Body of pancreas (tissue), 4 donors: ENCODE measurements at places on chromosomes 2 and 18. TPM values are rescaled to one million over a fixed set of nuclear protein-coding genes. Genes with fewer than 3 reads are reported as not detected.

DNA sequence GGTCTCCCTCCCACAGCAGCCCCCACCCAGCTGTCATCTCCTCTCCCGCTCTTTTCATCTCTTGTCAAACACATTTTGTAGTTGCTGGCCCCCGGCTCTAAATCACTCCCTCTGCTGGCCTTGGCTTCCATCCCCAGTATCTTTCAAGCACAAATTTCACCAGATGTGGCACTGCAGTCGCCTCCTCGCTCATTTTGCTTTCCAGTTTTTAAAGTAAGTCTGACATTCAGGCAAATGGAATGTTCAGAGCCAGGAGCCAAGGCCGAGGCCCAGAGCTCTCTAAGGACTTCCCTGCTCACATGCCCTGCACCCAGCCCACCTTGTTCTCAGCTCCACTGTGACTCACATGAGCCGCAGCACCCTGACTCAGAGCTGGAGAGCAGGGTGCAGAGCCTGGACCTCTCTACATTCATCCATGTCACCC, 158.4 kb downstream of the GALNT14 start:
- no peak for DNase-seq

DNA sequence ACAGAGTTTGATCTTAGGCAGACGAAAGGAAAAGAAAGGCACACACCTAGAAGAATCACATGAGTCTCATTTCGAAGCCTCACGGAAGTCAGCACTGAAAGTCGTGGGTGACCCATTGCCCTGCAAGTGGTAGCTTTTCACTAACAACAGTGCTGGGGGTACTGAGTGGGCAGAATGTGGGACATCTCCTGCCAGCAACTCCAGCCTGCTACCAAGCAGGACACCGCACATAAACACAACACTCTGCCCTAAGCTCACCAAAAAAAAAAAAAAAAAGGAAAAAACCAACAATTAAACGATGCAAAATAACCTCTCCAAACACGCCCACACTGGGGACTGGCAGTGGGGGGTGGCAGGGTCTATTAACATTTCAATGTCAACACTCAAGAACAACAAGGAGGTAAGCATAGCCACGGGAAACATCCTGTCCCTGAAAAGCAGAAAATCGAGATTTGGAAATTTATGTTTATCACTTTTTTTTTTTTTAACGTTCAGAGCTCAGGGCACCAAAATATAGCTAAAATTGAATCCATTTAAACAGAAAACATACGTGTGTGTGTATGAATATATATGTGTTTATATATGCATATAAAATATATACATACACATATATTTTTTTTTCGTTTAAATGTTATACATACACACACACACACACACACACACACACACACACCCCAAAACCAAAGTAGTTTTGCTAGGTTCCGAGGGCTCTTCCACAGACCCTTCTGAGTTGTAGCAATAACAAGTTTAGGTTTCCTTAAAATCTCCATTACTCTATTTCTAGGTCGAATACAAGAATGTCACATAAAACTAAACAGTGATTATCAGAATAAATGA, 2.2 kb downstream of the INO80D start:
- DNase-seq, result peak; percentile 16

DNA sequence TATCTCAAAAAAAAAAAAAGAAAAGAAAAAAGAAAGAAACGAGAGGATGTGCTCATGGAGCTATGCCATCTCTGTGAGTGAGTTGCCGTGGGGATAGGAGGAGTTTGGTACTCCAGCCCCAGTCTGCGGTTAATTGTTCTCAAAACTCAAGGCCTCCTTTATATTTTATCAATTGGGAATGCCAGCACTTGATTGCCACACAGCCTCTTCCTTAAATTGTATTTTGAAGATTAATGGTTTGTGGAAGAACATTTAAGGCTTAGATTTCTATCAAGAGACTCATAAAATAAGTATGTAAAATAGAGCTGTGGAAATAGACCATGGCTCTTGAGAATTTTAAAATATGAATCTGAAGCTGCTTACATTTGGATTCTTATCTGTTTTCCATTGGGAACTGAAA, 29.8 kb downstream of the KCNE4 start:
- DNase-seq, result no peak

DNA sequence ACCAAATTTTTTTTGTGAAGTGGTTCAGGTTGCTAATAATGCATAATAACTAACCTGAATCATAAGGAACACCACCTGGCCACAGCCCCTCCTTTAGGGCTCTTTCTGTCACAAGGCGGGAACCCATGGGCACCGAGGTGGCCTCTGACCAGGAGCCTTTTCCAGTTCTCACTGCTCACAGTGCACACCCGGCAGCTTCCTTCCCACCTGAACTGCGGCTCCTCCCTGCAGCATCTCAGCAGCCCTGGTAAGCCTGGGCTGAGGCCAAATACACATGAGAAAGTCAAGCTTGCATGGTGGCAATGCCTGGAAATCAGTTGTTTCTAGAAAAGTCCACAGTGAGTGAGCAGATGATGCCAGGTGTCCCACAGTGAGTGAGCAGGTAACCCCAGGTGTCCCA, 77.6 kb upstream of the SNTG2 start:
- DNase-seq, result no peak

- DNase-seq, result no peak
Observed at GRCh38 chr2:132757676-132758075, 87.7 kb upstream of the LYPD1 start.

GRCh38 chr2:109238580-109238979, 109.6 kb downstream of the SH3RF3 start:
- DNase-seq, result peak; percentile 30

GRCh38 chr2:172220121-172220520, 117.4 kb upstream of the DLX2 start:
- no peak for DNase-seq

DNA sequence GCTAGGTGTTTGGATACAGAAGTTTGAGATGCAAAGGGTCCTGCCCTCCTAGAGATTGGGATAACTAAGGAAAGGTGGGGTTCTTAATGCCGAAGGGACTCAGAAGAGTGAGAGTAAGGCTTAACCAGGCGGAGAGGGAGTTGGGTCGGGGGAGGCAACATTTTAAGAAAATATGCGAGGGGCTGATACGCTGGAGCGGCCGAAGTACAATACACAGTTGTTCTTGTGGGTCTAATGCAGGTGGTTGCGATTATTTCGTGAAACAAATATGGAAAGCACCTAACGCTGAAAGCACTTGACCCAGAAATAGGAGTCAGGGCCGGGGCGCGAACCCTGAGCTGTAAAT, 344 bp upstream of the MRPL33 start:
- DNase-seq, result no peak

GRCh38 chr2:6352247-6352646, 513.5 kb downstream of the CMPK2 start:
- DNase-seq, result no peak

- DNase-seq, result no peak
Observed at GRCh38 chr2:207437136-207437523, 92.6 kb upstream of the CREB1 start.

DNA sequence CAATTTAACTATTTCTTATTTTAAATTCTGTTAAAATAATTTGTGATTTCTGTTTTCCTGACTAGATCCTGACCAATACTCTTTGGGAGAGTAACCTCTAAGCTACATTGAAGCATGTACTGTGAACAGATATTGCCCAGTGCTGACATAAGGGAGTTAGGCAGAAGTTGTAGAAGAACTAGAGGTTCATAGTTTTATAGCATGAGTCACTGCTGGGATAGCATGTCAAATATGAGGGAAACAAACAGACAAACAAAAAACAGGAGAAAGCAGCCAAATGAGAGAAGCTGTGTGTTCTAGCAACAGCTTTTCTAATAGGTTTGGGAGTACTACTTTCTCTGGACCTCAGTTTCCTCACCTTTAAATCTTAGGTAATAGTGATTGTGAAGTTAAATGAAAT, 72.4 kb downstream of the CERS6 start:
- no peak for DNase-seq

DNA sequence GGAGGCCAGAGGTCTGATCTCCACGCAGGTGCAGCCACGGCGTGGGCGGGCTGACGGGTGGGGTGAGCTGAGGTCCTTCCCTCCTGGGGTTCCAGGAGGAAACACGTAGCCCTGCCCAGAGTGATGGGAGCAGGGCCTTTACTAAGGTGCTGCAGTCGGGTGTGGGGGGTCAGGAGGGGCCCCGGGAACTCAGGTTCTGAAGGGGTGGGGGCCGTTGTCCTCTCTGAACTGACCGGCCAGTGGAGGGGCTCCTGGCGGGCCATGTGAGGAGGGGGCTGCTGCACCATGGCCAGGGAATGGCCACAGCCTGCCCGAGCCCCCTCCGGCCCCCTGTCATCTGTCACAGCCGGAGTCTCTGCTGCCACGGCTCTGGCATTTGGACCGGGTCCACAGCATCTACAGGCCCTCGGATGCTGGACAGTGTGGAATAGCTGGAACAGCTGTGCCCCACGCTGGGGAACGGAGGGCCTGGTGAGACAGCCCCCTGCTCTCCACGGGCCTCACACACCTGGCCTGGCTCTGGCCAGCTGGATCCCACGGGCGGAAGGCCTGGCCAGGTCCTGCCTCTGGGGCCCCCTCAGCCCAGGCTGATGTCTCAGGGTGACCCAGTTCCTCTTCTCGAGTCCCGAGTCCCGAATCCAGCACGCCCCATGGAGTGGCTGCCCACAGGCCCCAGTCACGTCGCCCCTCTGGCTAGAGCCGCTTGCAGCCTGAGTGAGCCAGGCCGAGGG, 145.6 kb upstream of the GPC1 start:
- DNase-seq, result no peak

GRCh38 chr18:48956356-48956755, 5.6 kb upstream of the SMAD7 start:
- no peak for DNase-seq

GRCh38 chr2:158746488-158746887, 48.6 kb upstream of the DAPL1 start:
- DNase-seq, result no peak

GREB1 gene
- 19.8 TPM for total RNA-seq

GAREM1 gene
- 16.1 TPM for total RNA-seq

REG3G gene
- 673 TPM for total RNA-seq

LPIN1 gene
- 15.0 TPM for total RNA-seq

LIMS4 gene
- 8.3 TPM for total RNA-seq

MYOM1 gene
- 10.9 TPM for total RNA-seq

ANKRD53 gene
- total RNA-seq, result 4.7 TPM

FBLN7 gene
- 3.9 TPM for total RNA-seq
